CD4-positive, alpha-beta memory T cell (primary cell): ENCODE measurements at places on chromosomes 6 and 20. TPM values are rescaled to one million over a fixed set of nuclear protein-coding genes. Genes with fewer than 3 reads are reported as not detected.

GRCh38 chr6:144607998-144608735 is 323.0 kb downstream of the UTRN start:
- DNase-seq: no peak
- H3K27me3 ChIP-seq: no peaks in the 10 kb centered on the region
- H3K27ac ChIP-seq: no peak overlapping the region
- no peak overlapping the region for H3K4me3 ChIP-seq
- peaks cover 26% of the 10 kb centered on the region for H3K4me1 ChIP-seq

- no peaks in the 10 kb centered on the region for H3K27me3 ChIP-seq
- no peak overlapping the region for H3K4me3 ChIP-seq
- H3K36me3 ChIP-seq: no peaks in the 10 kb centered on the region
- H3K27ac ChIP-seq: no peak overlapping the region
- DNase-seq: no peak
Observed at GRCh38 chr6:14735956-14736486, 509.8 kb upstream of the JARID2 start.

DNA sequence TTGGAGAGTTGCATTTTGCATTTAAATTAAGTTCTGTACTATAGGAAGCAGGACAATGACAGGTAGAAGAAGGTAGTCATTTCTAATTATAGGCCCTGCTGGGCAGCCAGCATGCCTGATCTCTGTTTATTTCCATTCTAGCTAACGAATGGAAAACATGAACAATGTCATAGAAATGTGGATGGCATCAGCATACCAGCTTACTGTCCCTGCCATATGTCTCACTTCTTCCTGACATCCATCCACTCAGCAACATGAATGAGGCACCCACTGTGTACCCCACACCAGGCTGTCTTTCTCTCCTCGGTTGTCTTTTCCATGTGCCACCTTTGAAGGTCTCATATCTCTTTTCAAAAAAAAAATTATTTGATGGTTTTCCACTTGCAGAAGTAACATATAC is 11.1 kb downstream of the ADTRP start:
- H3K4me1 ChIP-seq: no peaks in the 10 kb centered on the region
- no peak overlapping the region for H3K4me3 ChIP-seq
- H3K27ac ChIP-seq: no peak overlapping the region

- no peaks in the 10 kb centered on the region for H3K27me3 ChIP-seq
- no peaks in the 10 kb centered on the region for H3K4me1 ChIP-seq
- H3K27ac ChIP-seq: no peak overlapping the region
- no peaks in the 10 kb centered on the region for H3K36me3 ChIP-seq
- no peak for DNase-seq
Observed at GRCh38 chr6:68468244-68468884, 166.7 kb upstream of the ADGRB3 start.

DNA sequence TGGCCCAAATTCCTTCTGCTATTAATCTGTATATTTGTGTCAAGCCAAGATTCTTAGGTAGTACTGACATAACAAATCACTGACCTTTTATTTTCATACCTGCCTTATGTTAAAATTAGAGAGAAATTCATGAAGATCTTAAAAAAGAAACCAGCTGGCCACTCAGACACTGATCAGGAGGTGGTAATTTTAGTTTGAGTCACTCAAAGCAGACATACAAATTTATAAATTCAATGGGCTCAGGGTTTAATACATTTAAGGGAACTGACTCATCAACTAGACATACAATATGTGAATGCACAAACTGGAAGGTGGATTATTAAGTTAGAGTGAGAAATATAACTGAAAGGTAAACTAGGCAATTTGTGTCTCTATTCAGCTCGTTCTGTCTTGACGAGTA is 711.9 kb upstream of the EYS start:
- no peaks in the 10 kb centered on the region for H3K36me3 ChIP-seq
- H3K4me1 ChIP-seq: no peaks in the 10 kb centered on the region
- no peak for DNase-seq
- no peaks in the 10 kb centered on the region for H3K27me3 ChIP-seq
- H3K27ac ChIP-seq: no peak overlapping the region

- no peak within 1 kb of the TSS for H3K4me3 ChIP-seq
- no peak within 1 kb of the TSS for H3K27ac ChIP-seq
- H3K27me3 ChIP-seq: no peaks in the 10 kb centered on the region
- no peaks in the 10 kb centered on the region for H3K36me3 ChIP-seq
Observed at GRCh38 chr6:12716298-12716916, at the start of gene PHACTR1. PHACTR1 (plus strand) TSS chr6:12716767.

ROS1 gene
- not detected for total RNA-seq

IMPG1 gene
- not detected for total RNA-seq

HAO1 gene
- total RNA-seq: not detected
